Heart right ventricle (tissue), 16 donors: ENCODE measurements at places on chromosomes 4 and X. TPM values are rescaled to one million over a fixed set of nuclear protein-coding genes. Genes with fewer than 3 reads are reported as not detected.

The FRMD7 gene
- 0.30 TPM for total RNA-seq

The TGIF2LX gene
- total RNA-seq: not detected

The FAM184B gene
- total RNA-seq: not detected

The CHRDL1 gene
- 2.6 TPM for total RNA-seq

The TMPRSS11F gene
- not detected for total RNA-seq

The H2BW2 gene
- total RNA-seq: not detected

The SLC6A14 gene
- total RNA-seq: not detected

DNA sequence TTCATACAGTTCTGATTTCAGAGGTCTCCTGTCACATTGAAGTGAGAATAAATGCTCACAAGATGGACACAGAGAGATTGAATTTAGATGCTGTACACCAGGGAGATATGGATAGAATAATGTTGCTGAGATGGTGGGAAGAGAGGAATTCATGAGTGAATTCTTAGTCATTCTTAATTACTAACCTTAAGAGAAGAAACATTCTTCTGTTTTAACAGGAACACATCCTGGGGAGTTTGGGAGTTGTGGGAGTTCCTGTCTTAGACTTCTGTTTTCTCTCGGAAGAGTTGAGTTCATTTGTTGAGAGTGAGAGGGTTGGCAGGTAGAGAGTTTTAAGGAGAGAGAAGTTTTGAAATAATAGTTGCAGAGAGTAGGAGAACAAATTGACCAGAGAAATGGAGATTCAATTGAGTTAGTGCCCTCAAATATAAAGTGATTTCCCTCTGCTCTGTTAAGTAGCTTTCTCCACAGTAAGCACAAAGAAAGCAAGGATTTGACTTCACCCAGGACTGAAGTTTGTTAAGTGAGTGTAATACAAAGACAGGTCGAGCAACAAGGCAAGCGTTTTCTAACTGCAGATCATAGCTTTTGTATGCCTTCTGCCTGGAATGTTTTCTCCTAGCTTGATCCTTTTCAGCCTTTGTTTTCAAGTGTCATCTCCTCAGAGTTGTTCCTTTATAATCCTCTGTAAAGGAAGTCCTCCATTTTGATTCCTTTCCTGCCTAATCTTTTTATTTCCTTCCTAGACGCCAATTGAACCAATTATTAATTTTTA is 205.9 kb downstream of the RAPGEF2 start:
- H3K4me1 ChIP-seq: peaks cover 33% of the 10 kb centered on the region
- no peak overlapping the region for H3K27ac ChIP-seq
- no peaks in the 10 kb centered on the region for H3K27me3 ChIP-seq
- DNase-seq: no peak
- no peaks in the 10 kb centered on the region for H3K36me3 ChIP-seq
- no peak overlapping the region for H3K4me3 ChIP-seq

GRCh38 chrX:41870719-41871151 is 52.6 kb downstream of the CASK start:
- H3K36me3 ChIP-seq: no peaks in the 10 kb centered on the region
- no peak for DNase-seq
- H3K27me3 ChIP-seq: no peaks in the 10 kb centered on the region
- no peak overlapping the region for H3K4me3 ChIP-seq
- H3K4me1 ChIP-seq: no peaks in the 10 kb centered on the region

- H3K27ac ChIP-seq: no peak overlapping the region
- no peak for DNase-seq
- H3K4me1 ChIP-seq: no peaks in the 10 kb centered on the region
Observed at GRCh38 chr4:144572660-144573059, 73.3 kb upstream of the HHIP start.

DNA sequence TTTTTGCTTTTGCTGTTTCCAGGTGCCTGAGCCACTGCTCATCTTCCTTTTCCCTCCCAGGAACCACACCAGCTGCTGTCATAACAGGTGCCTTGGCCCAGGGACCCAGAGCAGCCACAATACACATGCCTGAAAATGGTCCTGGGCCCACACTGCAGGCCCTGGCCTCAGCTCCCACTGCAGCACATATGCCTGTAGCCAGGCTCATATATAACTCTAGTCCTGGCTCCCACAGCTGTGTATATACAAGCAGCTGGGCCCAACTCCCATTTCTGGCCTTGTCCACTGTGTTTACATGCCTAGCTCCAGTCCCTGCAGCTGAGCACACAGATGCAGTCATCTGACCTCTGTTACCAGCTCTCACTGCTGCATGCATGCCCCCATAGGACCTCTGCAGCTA is 930.5 kb downstream of the ADGRL3 start:
- H3K27me3 ChIP-seq: no peaks in the 10 kb centered on the region
- DNase-seq: no peak
- no peaks in the 10 kb centered on the region for H3K36me3 ChIP-seq
- no peak overlapping the region for H3K27ac ChIP-seq

GRCh38 chrX:13000301-13000811 is 25.4 kb downstream of the TMSB4X start:
- no peaks in the 10 kb centered on the region for H3K36me3 ChIP-seq
- H3K27ac ChIP-seq: peak overlapping the region; percentile 39
- H3K4me3 ChIP-seq: no peak overlapping the region
- peaks cover 45% of the 10 kb centered on the region for H3K27me3 ChIP-seq

DNA sequence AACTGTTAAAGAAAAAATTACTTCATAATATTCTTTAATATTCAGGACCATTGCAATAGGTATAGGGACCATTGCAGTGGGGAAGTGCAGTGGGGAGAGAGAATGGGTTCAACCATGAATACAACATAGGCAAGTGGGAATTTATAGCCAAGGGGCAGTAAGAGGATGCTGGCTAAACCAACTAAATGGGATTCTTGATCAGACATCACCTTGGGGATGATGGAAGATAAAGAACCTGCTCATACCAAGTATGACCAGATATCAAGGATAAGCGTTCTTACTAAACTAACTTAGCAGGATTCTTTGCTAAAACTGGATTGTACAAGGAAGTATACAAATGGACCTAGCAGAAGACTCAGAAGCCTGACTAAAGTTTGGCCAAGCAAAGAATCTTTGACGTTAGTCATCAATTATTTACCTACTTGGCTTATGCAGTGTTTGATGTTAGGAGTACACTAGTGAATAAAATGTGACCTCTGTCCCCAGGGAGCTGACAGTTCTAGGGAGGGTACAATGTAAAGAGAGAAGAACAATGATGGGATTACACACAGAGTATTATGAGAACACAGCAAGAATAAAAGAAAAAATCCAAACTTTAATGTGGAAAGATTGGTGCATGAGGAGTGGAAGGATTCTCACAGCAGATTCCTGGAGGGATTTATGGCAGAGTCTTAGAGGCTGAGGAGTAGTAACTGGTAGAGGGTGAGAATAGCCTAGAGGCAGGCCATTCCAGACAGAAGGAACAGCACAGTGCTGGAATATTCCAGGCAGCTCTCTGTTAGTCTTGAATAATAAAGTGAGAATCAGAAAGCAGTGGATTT is 54.7 kb upstream of the MYOZ2 start:
- H3K4me1 ChIP-seq: peaks cover 12% of the 10 kb centered on the region
- DNase-seq: no peak
- H3K4me3 ChIP-seq: no peak overlapping the region
- no peaks in the 10 kb centered on the region for H3K36me3 ChIP-seq

- H3K27ac ChIP-seq: no peak overlapping the region
- no peak for DNase-seq
- no peaks in the 10 kb centered on the region for H3K27me3 ChIP-seq
- H3K4me1 ChIP-seq: no peaks in the 10 kb centered on the region
- H3K4me3 ChIP-seq: no peak overlapping the region
Observed at GRCh38 chrX:71195964-71196649, 26.9 kb upstream of the GJB1 start.

GRCh38 chrX:11059933-11060332 is 51.2 kb upstream of the HCCS start:
- no peaks in the 10 kb centered on the region for H3K36me3 ChIP-seq
- no peak overlapping the region for H3K27ac ChIP-seq
- no peak overlapping the region for H3K4me3 ChIP-seq
- H3K4me1 ChIP-seq: no peaks in the 10 kb centered on the region
- DNase-seq: no peak
- no peaks in the 10 kb centered on the region for H3K27me3 ChIP-seq

GRCh38 chr4:152684007-152684406 is 4.2 kb upstream of the TMEM154 start:
- peak; percentile 37 for DNase-seq
- no peaks in the 10 kb centered on the region for H3K27me3 ChIP-seq
- no peak overlapping the region for H3K27ac ChIP-seq
- H3K36me3 ChIP-seq: no peaks in the 10 kb centered on the region
- H3K4me1 ChIP-seq: peaks cover 46% of the 10 kb centered on the region

- H3K27me3 ChIP-seq: no peaks in the 10 kb centered on the region
- H3K4me1 ChIP-seq: peaks cover 93% of the 10 kb centered on the region
- DNase-seq: no peak
- no peaks in the 10 kb centered on the region for H3K36me3 ChIP-seq
- H3K27ac ChIP-seq: peak overlapping the region; percentile 42
Observed at GRCh38 chrX:2696698-2697215, 5.7 kb downstream of the CD99 start.

GRCh38 chr4:677431-678293 is 3.3 kb downstream of the MYL5 start:
- peaks cover 5% of the 10 kb centered on the region for H3K36me3 ChIP-seq
- peaks cover 40% of the 10 kb centered on the region for H3K4me1 ChIP-seq
- no peak overlapping the region for H3K27ac ChIP-seq
- DNase-seq: no peak
- no peaks in the 10 kb centered on the region for H3K27me3 ChIP-seq

- no peak overlapping the region for H3K27ac ChIP-seq
- no peak for DNase-seq
- peaks cover 11% of the 10 kb centered on the region for H3K4me1 ChIP-seq
- no peak overlapping the region for H3K4me3 ChIP-seq
- no peaks in the 10 kb centered on the region for H3K36me3 ChIP-seq
Observed at GRCh38 chr4:98641906-98642668, 16.3 kb downstream of the TSPAN5 start.

DNA sequence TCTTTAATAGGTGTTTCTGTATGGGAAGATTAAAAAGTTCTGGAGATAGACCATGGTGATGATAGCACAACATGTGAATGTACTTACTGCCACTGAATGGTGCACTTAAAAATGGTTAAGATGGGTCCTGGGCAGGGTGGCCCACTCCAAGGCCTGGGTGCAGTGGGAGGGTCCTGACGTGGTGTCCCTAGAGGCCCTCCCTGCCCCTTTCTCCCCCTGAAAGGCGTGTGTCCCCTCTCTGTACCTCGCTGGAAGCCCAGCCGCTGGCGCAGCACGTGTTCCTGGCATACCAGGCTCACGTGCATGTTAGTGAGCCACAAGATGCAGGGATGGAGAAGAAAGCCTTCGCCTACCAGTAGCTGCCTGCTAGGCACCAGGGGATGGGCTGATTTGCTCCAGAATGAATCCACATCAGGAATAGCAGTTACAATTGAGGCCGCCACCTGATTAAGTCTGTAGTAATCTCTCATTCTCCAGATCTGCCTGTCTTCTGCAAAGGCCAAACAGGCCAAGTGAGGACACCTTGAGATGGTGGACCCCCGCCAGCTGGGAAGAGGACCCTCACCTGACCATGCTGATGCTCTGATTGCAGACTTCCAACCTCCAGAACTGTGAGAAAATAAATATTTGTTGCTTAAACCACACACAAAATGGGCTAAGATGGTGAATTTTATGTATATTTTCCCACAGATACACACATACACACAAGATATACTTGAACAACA is 67.5 kb downstream of the COQ2 start:
- peaks cover 52% of the 10 kb centered on the region for H3K4me1 ChIP-seq
- no peak overlapping the region for H3K4me3 ChIP-seq
- no peaks in the 10 kb centered on the region for H3K27me3 ChIP-seq
- no peak for DNase-seq
- H3K27ac ChIP-seq: no peak overlapping the region

GRCh38 chrX:10112510-10112909 is 44.3 kb upstream of the CLCN4 start:
- no peak overlapping the region for H3K27ac ChIP-seq
- no peaks in the 10 kb centered on the region for H3K27me3 ChIP-seq
- peaks cover 10% of the 10 kb centered on the region for H3K36me3 ChIP-seq
- no peak overlapping the region for H3K4me3 ChIP-seq

GRCh38 chrX:110182865-110183264 is 135.0 kb downstream of the AMMECR1 start:
- H3K27ac ChIP-seq: no peak overlapping the region
- H3K4me3 ChIP-seq: no peak overlapping the region
- H3K36me3 ChIP-seq: no peaks in the 10 kb centered on the region
- H3K27me3 ChIP-seq: no peaks in the 10 kb centered on the region
- DNase-seq: no peak

DNA sequence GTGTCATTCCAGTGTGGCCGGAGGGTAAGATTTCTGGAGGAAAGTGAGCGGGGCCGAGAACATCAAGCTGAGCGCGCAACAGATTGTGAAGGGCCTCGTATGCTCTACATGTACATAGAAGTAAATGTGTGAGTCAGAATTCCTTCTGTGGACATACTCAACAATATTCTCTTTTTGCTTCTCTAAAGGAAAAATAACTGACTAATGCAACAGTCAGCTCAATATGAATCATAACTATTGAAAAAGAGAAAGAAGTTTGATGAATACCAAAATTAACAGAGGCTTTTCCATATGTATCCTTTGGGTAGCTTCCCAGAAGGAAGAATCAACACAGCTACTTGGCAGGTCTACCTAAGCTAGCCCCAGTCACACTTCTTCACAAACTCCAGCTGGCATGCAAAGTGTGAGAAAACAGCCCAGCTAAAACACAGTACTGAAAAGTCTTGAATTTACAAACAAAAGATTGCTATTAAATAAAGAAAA is 87.5 kb upstream of the ZFP42 start:
- H3K4me3 ChIP-seq: no peak overlapping the region
- DNase-seq: no peak
- H3K27ac ChIP-seq: no peak overlapping the region
- H3K27me3 ChIP-seq: no peaks in the 10 kb centered on the region
- H3K36me3 ChIP-seq: no peaks in the 10 kb centered on the region

- H3K27me3 ChIP-seq: no peaks in the 10 kb centered on the region
- H3K4me3 ChIP-seq: no peak overlapping the region
- no peaks in the 10 kb centered on the region for H3K36me3 ChIP-seq
Observed at GRCh38 chr4:93243262-93243661, 585.3 kb upstream of the ATOH1 start.

GRCh38 chr4:22678940-22679854 is 13.5 kb upstream of the GBA3 start:
- H3K4me1 ChIP-seq: no peaks in the 10 kb centered on the region
- no peak overlapping the region for H3K27ac ChIP-seq
- H3K4me3 ChIP-seq: no peak overlapping the region

DNA sequence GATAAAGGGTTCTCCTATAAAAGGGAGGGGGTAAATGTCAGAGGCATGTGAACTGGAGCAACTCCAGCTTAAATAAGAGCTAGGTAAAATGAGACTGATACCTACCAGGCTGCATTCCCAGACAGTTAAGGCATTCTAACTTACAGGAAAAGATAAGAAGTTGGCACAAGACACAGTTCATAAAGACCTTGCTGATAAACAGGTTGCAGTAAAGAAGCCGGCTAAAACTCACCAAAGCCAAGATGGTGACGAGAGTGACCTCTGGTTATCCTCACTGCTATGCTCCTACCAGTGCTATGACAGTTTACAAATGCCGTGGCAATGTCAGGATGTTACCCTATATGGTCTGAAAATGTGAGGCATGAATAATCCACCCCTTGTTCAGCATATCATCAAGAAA is 13.1 kb upstream of the SULT1B1 start:
- no peaks in the 10 kb centered on the region for H3K36me3 ChIP-seq
- no peaks in the 10 kb centered on the region for H3K27me3 ChIP-seq
- no peak overlapping the region for H3K4me3 ChIP-seq
- no peaks in the 10 kb centered on the region for H3K4me1 ChIP-seq

GRCh38 chrX:35380808-35381700 is 417.1 kb upstream of the MAGEB16 start:
- no peak for DNase-seq
- H3K4me1 ChIP-seq: no peaks in the 10 kb centered on the region
- H3K27ac ChIP-seq: no peak overlapping the region
